ENCODE measurements at places on chromosomes 6 and 20.
A peak's percentile ranks its signal among the peaks of the same experiment; 100 is the strongest.

- peak; percentile 56 for DNase-seq
Measured at GRCh38 chr20:2296524-2297356, 939 bp downstream of the TGM3 start.

- DNase-seq: no peak
Measured at GRCh38 chr6:1313767-1314503, 2.0 kb downstream of the FOXQ1 start.

DNA sequence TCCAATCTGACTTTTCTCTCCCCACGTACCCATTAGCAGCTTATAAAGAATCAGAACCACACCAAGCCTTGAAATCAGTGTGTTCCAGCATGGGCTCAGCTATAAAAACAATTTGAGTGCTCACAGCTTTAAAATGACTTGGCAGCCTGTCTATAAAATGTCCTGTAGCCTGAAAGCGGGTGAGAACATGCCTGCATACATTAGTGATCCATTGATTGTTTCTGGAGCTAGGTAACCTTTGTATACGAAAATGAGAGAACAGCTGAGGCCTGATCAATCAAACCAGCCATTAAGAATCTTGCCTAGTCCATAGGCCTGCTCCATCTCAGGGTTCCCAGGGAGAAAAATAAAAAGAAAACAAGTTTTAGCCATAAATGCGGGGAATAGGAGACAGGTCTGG, 245.8 kb upstream of the SULF2 start:
- no peak for DNase-seq

DNA sequence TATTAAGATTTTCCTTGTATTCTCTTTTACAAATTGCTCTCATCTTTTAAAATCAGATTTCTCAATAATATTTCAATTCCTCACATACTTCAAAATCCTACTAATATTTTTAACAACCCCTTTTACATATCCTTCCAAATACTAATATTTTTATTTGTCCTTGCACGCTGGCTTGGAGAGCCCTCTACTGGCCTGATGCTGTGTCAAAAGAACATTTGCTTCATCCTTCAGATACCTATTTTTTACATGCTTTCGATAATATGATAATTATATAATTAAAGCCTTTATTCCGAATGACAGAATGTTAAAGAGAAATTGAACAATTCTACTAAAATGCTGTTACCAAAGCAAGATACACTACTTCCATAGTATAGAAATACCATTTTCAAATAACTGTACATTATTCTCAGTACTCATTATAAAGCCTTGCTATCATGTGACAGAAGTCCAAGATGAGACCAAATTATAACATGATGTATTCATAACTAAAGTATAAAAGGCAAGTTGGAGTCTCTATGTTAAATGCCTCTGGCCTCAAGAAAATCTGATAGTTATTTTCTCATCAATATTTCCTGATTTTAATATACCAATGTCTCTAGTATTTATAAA, 39.0 kb upstream of the PLN start:
- DNase-seq: no peak

- no peak for DNase-seq
Measured at GRCh38 chr6:134636186-134636799, 313.6 kb downstream of the ALDH8A1 start.

Data from NCI-H1417 treated with DMSO at 0.1 percent for 48 hours (cell line).